ENCODE measurements at places on chromosomes 2 and 18. TPM values are rescaled to one million over a fixed set of nuclear protein-coding genes. Genes with fewer than 3 reads are reported as not detected.

Gene CAVIN2
- not detected for total RNA-seq

Gene ACTG2
- total RNA-seq: not detected

Gene GREB1
- total RNA-seq: 7.3 TPM

Gene MOGAT1
- total RNA-seq: not detected

Gene LONRF2
- total RNA-seq: not detected

Gene GATA6
- total RNA-seq: not detected
